ELR (cell line): ENCODE measurements at places on chromosomes 3 and 15.

- DNase-seq: no peak
Observed at GRCh38 chr3:37310666-37311050, 136.3 kb upstream of the LRRFIP2 start.

DNA sequence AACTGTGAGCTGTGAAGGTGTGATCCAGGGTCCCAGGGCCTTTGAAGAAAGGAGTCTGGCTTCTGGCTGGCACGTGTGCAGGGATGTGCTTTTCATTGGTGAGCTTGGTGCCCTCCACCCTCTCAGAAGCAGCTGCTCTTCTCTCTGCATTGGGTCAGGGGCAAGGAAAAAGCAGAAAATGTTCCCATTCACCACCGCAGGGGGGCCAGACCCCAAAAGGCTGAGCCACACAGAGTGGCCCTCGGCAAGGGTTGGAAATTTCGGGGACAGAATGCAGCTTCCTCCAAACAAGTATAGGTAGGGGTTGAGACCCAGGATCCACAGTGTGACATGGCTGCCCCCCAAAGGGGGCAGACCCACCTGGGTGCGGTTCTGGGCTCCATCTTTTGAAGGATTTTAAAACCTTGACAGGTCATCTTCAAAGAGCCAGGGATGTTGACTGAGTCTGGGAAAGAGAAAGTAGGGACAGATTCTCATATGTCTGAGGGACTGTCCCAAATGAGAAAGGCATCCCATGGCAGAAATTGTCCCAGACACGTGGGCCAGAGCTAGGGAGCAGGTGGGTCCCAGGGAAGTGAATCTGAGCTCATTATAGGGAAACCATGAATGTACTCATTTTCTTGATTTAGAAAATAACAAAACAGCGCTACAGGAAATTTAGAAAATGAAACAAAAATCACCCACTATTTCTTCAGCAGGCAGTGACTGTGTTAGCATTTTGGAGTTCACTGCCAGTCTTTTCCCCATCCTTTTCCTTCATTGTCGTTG, 2.7 kb downstream of the CSK start:
- DNase-seq: no peak

DNA sequence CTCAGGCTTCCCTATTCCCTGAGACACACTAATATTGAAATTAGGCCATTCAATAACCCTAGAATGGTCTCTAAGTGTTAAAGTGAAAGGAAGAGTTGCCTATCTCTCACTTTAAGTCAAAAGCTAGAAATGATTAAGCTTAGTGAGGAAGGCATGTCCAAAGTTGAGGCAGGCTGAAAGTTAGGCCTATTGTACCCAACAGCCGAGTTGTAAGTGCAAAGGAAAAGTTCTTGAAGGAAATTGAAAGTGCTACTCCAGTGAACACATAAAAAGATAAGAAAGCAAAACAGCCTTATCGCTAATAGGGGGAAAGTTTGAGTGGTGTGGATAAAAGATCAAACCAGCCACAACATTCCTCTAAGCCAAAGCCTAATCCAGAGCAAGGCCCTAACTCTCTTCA, 117.9 kb upstream of the SPATA12 start:
- no peak for DNase-seq

DNA sequence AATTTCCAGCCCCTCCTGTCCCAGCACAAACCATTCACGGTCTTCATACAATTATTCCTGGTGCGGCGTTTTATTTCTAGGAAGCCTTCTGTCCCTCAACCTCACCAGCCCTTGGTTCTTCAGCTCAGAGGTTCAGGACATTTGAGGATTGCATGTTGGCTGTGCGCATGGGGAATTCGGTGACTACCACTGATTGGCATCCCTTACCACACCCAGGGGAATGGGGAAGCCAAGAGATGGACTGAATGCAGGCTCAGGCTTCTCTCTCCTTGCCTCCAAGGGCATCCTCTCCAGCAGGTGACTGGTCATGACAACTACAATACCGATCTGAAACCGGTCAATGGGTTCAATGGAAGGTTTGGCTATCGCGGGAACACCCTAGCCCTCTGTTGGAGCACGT, 153.8 kb downstream of the MTHFS start:
- DNase-seq: peak; percentile 10

- DNase-seq: no peak
Observed at GRCh38 chr3:9153904-9154619, 95.4 kb downstream of the SRGAP3 start.

DNA sequence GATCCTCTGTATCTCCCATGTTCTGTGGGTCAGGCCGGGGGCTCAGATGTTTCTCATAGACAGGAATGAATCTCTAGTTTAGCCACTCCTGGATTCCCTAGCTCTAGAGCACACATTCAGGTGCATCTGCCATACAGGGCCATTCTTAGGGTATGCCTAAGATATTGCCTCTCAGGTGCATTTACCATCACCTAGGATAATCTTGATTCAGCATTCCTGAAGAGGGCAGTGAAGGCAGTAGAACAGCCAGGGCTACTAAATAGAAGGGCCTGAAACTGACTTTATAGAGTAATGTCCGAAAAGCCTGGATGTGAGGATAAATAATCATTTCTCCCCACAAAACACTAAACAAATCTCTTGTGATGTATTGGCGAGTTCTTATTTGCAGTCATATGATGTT, 882.0 kb downstream of the AGBL1 start:
- no peak for DNase-seq

DNA sequence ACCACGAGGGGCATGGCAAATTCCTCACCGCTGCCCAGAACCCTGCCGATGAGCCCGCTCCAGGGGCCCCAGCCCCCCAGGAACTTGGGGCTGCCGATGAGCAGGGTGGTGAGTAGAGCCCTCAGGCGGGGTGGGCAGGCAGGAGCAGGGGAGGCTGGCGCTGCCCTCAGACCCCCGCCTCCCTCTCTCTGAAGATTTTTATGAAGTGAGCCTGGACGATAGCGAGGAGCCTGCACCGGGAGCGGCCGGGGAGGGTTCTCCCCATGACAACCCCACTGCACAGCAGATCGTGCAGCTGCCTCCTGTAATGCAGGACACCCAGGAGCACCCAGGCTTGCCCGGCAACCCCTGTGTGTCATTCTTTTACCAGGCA, 56.7 kb upstream of the UBE2Q2 start:
- DNase-seq: no peak

DNA sequence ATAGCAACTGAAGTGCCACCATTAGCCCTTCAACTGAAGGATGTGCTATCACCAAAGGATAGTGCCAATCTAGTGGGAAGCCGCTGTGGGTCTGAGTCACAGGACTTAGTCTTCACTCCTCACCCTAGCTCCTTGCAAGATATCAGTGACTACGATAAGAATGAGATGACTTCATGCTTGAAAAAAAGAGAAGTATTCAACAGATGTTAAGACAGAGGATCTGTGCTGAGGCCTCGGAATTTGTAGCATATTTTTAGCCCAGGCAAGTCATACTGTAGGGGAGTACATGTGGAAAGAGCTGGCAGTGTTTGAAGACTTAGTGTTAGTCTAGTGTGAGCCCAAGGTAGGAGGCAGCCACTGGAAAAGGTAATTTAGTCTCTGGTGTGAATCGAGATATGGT, 270.7 kb upstream of the LRTM1 start:
- DNase-seq: peak; percentile 93

GRCh38 chr3:420584-420983, 224.0 kb downstream of the CHL1 start:
- no peak for DNase-seq

DNA sequence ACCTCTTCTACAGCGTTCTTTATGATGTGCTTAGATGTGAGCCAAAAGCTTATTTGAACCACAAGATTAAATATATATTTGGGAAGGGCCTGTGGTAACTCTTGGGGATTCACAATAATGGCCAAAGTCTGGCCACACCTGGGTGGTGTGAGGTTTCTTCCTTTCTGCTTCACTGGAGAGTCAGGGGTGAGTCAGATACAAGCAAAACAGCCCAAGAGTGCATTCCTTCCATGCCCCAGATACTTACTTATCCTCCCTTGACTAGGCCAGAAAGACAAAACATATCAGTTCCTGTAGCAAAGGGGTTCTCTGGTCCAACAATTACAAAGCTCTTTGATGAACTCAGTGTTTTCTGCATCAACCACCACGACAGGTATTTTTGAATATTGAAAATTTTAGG, 941 bp downstream of the ZBED2 start:
- peak; percentile 87 for DNase-seq
